ENCODE measurements at places on chromosomes 11 and 22.

DNA sequence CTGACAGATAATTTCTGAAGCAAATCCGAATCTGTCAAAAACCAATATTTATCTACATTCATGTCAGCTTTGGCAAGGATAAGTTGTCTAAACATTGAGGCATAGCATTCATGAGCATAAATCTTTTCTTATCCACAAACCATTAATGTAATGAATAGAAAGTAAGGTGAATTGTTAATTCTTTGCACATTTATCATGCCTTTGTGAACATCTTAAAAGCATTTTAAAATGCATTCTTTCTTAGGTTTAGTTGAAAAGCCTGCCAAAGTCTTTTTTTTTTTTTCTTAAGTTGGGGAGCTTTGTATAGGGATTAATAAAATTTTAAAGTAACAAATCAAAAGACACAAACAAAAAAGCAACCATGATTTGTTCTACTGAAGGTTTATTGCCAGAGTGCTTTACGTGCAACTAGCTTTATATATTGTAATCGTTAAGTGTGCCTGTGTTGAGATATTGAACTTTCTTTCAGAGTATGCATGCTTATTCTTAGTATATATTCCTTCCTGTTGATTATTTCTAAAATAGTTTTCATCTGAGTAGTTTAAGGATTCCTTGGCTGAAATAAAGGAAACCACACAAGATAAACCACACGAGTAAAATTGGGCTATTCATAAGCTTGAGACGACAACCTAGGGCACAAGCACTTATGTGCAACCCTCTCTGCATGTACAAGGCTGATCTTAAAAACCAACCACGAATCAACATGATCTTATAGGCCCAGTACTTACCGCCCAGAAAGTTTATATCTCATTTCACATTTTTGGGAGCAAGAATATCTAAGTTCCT, 1110.9 kb upstream of the CNTN5 start:
- H3K27ac ChIP-seq, result no peak overlapping the region
- no peaks in the 10 kb centered on the region for H3K4me1 ChIP-seq
- no peaks in the 10 kb centered on the region for H3K27me3 ChIP-seq
- H3K4me3 ChIP-seq, result no peak overlapping the region
- H3K36me3 ChIP-seq, result no peaks in the 10 kb centered on the region

GRCh38 chr11:73404048-73404447, 27.8 kb downstream of the RELT start:
- H3K27ac ChIP-seq, result no peak overlapping the region
- no peaks in the 10 kb centered on the region for H3K27me3 ChIP-seq
- peaks cover 19% of the 10 kb centered on the region for H3K36me3 ChIP-seq
- H3K4me3 ChIP-seq, result no peak overlapping the region

- no peak overlapping the region for H3K4me3 ChIP-seq
- H3K36me3 ChIP-seq, result no peaks in the 10 kb centered on the region
- DNase-seq, result no peak
- H3K4me1 ChIP-seq, result peaks cover 22% of the 10 kb centered on the region
- H3K27ac ChIP-seq, result no peak overlapping the region
Measured at GRCh38 chr11:47403571-47403970, 4.8 kb upstream of the SLC39A13 start.

DNA sequence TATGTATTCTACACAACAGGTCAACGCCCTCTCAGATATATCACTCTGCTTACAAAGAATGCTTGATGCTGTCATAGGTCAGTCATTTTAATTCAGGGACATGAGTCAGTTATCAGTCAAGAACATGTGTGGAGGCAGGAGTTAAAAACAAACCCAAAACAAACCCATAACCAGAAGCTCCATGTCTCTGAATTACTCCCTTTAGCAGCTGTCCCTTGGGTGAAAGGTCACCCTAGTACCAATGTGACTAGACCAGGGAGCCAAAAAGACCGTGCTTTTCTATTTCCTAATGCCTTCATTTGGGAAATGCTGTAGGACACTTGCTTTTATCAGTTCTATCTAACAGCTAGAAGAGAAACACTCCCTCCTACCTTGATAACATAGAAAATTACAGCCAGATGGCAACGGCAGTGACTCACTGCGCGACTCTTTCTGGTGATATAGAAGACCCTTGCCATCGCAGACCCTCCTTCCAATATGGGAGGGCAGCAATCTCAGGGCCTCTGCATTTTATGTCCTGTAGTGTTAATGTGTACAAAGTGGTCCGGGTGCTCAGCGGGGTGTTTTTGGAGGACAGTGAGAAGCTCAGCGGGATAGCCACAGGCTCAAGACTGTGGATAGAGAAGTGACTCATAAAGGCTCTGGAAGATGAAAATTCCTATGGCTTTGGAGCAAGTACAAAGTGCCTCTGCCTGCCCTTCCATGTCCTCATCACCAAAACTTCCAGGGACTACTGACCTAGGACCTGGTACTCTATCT, 24.8 kb downstream of the APOL5 start:
- H3K4me3 ChIP-seq, result no peak overlapping the region
- no peaks in the 10 kb centered on the region for H3K27me3 ChIP-seq
- no peak overlapping the region for H3K27ac ChIP-seq
- no peaks in the 10 kb centered on the region for H3K4me1 ChIP-seq

GRCh38 chr11:75317446-75318122, 33.9 kb downstream of the ARRB1 start:
- peaks cover 6% of the 10 kb centered on the region for H3K4me1 ChIP-seq
- no peak overlapping the region for H3K27ac ChIP-seq
- H3K27me3 ChIP-seq, result no peaks in the 10 kb centered on the region
- DNase-seq, result no peak
- no peak overlapping the region for H3K4me3 ChIP-seq

GRCh38 chr22:43509337-43509736, 97.5 kb downstream of the MPPED1 start:
- H3K4me1 ChIP-seq, result no peaks in the 10 kb centered on the region
- no peak overlapping the region for H3K4me3 ChIP-seq
- H3K27ac ChIP-seq, result no peak overlapping the region
- H3K27me3 ChIP-seq, result no peaks in the 10 kb centered on the region

- H3K27ac ChIP-seq, result no peak overlapping the region
- H3K4me3 ChIP-seq, result no peak overlapping the region
- no peaks in the 10 kb centered on the region for H3K36me3 ChIP-seq
- peaks cover 14% of the 10 kb centered on the region for H3K27me3 ChIP-seq
- no peak for DNase-seq
- peaks cover 6% of the 10 kb centered on the region for H3K4me1 ChIP-seq
Measured at GRCh38 chr11:1655168-1656060, 25.8 kb downstream of the KRTAP5-5 start.

- peaks cover 9% of the 10 kb centered on the region for H3K27me3 ChIP-seq
- peaks cover 10% of the 10 kb centered on the region for H3K4me1 ChIP-seq
- no peak overlapping the region for H3K4me3 ChIP-seq
- no peaks in the 10 kb centered on the region for H3K36me3 ChIP-seq
Measured at GRCh38 chr22:50016308-50016987, 3.9 kb upstream of the IL17REL start.

All from T-helper 2 cell treated with Interferon-gamma antibody and Interleukin-4, amounts not matched to agents 5 μg/mL and 100 μg/mL, for 36 hours (primary cell).